HepG2 (cell line): ENCODE measurements at places on chromosomes 12 and 14.

DNA sequence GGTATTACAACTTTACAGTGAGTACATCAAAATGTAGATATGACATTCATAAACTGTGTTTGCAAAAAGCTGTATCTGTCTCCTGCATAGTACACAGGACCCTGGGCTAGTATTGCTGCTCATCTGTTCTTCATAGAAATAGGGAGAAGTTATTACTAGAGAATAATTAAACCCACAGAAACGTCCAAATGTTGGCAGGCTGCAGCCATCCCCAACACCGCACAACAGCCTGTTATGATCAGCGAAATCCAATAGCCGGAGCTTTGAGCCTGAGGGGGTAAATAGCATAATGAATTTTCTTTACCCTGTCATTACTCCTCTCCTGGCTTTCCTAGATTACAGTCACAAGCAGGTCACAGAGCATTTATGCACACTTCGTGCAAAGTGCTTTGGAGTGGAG, 178.0 kb downstream of the DACT1 start:
- DNase-seq, result no peak

- peak; percentile 34 for DNase-seq
Measured at GRCh38 chr14:26841920-26842741, 244.3 kb upstream of the NOVA1 start.

- DNase-seq, result no peak
Measured at GRCh38 chr12:42660117-42660516, 70.6 kb upstream of the PRICKLE1 start.

DNA sequence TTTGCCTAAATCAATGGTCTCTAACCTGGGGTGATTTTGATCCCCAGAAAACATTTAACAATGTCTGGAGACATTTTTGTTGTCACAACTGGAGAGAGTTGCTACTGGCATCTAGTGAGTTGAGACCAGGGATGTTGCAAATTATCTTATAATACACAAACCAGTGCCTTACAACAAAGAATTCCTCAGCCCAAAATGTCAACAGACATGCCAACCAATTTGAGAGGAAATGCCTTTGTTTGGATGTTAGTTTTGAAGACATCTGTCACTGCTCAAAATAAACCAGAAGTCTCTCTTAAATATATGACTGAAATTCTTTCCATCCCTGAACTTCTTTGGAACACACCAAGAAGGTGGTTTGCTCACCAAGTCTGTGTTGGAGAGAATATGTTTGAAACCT, 336.9 kb upstream of the ATP2B1 start:
- no peak for DNase-seq

- peak; percentile 47 for DNase-seq
Measured at GRCh38 chr12:103799857-103800771, 40.9 kb downstream of the NT5DC3 start.

GRCh38 chr12:90943255-90943654, 11.7 kb downstream of the CCER1 start:
- no peak for DNase-seq

- DNase-seq, result no peak
Measured at GRCh38 chr12:76532520-76532919, 27.1 kb downstream of the OSBPL8 start.

DNA sequence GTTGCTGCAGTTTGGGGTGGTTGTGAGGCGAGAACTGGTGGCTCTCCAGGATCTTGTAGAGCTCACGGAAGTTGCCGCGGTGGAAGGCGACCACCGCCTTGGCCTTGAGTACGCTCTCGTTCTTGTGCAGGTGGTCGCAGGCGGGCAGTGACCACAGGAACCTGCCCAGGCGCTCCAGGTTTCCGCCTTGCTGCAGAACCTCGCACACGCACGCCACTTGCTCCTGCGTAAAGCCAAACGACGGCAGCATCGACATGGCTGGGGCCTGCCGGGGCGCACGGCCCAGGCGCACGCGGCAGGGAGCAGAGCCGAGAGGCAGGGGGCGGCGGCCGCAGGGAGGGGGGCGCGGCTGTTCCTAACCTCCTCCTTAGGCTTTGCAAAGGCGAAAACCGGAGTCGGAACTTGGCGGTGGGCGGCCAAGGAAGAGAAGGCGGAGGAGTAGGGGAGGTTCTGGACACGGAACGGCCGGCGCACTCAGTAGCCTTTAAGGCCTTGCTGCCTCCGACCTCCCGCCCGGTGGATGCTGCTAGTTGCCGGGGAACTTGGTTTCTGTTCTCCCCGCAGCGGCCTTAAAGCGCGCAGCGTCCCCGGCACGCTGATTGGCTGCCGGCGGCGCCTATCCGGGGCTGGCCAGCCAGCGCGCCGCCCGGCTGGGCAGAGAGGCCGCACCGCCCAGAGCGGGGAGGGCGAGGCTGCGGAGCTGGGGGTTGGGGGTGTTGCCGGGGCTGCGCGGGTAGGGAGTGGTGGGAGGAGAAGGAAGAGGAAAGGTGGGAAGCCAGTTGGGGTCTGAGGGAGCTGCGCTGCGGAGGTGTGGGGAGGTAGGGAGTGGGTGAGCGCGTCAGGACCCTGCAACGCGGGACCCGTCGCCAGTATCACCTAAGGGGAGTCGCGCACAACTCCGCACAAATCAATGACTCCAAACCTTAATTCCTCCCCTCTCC, at the start of gene SIX1:
TSS of gene SIX1 (minus strand) at position 544 of the 941 bp plus-strand sequence. CDS start at position 256, 288 bp downstream.
- DNase-seq, result peak; percentile 77

- no peak for DNase-seq
Measured at GRCh38 chr12:3179731-3180130, 102.6 kb downstream of the TSPAN9 start.

- DNase-seq, result no peak
Measured at GRCh38 chr14:61385002-61385685, 63.8 kb downstream of the PRKCH start.

DNA sequence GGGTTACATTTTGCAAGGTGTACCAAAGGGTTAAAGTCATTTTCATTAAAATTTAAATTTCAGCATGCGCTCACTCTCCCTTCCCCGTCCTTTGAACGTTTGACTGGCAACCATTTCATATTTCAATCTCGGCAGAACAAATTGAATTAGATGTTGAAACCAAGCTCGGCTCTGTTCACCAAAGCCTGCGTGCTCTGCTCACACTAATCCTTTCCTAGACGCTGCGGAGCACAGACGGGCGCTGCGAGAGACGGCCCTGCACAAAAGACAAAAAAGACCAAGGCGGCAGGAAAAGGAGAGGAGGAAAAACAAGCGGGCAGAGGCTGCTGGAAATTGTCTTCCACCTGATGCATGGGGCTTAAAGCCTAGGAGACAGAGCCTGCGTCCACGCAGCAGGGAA, 149.3 kb downstream of the RBM19 start:
- DNase-seq, result no peak

DNA sequence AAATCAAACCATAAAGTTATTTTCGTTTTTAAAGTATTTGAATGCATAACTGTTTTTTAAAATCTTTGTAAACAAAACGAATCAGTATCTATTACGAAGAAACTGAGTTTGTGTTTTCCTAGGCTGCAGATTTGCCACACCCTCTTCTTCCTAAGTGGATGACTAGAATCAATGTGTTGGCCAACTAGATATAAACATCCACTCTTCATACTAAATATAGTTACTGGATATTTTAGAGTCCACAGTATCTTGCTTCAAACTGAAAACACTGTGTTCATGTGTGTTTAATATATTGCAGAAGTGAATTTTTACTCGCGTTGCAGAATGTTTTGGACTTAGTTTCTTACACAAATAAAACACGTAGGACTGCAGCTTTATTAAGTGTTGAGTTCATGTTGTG, 63.2 kb downstream of the KLHL28 start:
- DNase-seq, result no peak

- DNase-seq, result peak; percentile 89
Measured at GRCh38 chr12:108689314-108690190, 41.8 kb downstream of the CORO1C start.

GRCh38 chr12:116813271-116814041, 67.8 kb downstream of the HRK start:
- no peak for DNase-seq

DNA sequence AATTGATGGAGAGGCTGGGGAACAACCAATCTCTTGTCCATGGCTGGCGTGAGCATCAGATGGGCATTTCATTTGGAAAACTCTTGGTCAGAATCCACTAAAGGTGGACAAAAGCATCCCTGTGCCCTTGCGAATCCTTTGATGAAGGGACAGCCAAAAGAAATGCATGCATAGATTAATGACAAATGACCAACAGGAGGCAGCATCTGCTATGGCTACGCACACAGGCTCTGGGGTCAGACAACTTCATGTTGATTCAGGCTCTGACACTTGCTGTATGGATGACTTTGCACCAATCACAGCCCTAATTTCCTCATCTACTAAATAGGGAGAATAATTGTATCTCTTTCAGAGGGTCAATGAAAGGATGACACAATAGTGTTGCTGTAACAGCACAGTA, 117.5 kb downstream of the ASCL4 start:
- DNase-seq, result no peak

GRCh38 chr14:51432302-51432948, 192.4 kb downstream of the TMX1 start:
- no peak for DNase-seq

DNA sequence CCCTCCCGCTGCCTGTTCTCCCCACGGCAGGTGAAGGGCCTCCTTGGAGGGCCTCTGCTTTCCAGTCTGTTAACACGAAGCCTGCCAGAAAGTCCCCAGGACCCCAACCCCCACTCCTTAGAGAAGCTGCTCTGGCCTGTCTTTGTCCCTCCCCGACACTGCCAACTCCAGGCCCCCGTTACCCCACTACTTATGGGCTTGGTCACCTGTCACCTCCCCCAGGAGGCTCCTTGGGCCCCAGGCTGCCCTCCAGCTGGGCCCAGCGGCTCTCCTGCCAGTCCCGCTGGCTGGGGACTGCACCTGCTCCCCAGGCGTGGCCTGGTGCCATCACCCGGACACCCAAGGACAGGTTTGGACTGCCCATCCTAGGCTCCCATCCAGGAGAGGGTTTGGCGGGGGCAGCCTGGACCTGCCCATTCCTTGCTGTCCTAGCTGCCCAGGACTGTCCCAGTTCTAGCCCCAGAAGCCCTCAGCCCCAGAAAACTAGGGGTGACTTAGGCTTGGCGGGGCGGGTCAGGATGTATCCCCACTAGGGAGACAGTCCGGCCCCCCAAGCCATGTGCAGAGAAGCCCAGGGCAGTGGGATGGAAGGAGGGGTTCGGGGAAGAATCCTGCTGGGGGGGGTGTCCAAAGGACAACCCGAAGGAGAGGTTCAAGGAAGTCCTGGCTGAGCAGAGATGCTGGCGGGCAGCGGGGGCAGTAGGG, 155.7 kb upstream of the C14orf180 start:
- DNase-seq, result no peak

DNA sequence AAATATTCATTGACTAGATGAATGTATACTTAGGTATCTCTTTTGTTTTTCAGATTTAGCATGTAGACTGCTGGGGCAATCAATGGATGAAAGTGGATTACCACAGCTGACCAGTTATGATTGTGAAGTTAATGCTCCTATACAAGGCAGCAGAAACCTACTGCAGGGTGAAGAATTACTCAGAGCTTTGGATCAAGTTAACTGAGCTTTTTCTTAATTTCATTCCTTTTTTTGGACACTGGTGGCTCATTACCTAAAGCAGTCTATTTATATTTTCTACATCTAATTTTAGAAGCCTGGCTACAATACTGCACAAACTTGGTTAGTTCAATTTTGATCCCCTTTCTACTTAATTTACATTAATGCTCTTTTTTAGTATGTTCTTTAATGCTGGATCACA, 15.3 kb upstream of the SNAPC1 start:
- no peak for DNase-seq

GRCh38 chr14:91693346-91693745, 38.5 kb downstream of the CATSPERB start:
- peak; percentile 6 for DNase-seq

DNA sequence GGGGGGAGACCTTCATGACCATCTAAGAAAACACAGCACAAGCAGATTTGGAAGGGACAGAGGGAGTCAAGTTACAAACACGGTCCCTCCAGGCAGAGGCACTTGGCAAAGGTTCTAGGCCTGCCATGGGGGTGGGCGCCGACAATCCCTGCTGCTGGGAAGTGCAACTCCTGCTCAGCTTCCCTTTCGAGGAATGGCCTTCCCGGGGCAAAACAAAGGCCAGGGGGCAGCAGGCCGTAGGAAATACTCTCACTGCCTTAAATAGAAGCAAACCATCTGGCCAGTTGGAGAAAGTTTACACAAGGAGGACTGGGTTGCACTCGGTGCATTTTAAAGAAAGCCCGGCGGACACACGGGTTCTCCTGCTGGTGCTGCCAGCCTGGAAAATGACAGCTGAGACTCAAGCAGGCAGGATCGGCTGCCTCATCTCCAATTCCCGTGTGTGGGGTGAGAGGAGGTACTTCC, 65.8 kb downstream of the ITPK1 start:
- DNase-seq, result no peak
